Cortex of kidney (tissue), 1 donor: ENCODE measurements at places on chromosomes 2 and 18.

- no peak for DNase-seq
Measured at GRCh38 chr2:240985881-240986786, 12.3 kb upstream of the SNED1 start.

GRCh38 chr2:27833931-27834330 lies 56.3 kb downstream of the RBKS start:
- no peak for DNase-seq

GRCh38 chr2:23772056-23772455 lies 154.9 kb downstream of the ATAD2B start:
- no peak for DNase-seq

DNA sequence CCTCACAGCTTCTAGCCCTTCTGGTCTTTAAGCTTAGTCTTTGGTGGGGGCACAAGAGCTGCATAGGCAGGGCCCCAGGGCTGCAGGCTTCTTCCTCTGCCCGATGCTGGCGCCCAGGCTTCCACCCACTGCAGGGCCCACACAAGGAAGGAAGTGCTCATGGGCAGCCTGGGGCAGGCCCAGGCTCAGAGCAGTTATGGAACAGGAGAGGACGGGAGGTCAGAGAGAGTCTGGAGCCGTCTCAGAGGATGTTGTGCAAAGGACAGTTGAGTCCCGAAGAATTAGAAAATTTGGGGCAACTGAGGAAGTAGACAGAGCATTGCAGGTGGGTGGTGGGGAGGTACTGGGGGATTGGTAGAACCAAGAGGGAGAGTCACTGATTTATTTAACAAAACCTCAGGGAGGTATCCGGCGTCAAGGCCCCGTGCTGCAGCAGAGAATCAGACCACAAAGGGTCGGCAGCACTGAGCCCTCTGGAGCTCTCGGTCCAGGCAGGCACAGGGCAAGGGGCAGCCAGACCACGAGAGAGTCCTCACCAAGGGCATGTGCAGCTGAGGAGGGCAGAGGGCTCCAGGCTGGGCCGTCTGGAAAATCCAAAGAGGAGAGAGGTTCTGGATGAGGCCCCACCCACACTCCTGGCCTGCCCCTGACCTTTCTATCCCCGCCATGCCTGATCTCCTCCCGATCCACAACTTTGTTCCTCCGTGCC lies 110.8 kb upstream of the GLI2 start:
- no peak for DNase-seq

DNA sequence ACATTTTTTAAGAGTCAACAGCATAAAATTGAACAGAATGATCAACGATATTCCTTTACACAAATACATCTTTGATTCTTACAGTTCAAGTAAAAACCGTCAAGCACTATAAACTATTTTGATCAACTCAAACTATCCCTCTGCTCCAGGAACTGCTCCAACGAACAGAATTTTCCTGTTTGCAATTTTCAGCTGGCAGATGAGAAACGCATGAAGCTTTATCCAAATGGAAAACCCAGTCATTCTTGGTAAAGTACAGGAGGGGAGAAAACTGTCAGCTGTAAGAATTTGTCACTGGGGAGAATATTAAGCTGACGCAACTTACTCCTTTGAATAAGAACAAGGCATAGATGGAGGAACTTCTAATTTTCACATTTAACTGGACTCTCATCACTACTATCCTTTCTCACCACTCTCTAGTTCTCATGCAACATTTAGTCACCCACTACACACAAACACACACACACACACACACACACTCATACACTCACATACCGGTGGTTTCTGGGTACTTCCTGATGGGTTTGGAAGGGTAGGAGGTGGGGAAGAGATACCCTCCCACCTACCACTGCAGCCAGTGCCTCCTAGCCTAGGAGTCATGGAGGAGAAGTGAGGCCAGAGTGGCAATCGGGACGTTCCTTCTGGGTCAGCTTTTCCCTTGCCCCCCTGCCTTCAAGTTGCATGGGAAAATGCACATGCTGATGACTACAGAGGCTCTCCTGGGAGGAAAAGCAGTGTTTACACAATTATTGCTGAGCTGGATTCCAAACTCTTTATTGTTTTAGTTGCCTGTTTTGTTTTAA lies 54.0 kb upstream of the SPATS2L start:
- DNase-seq, result no peak

GRCh38 chr2:148721991-148722777 lies 77.6 kb downstream of the EPC2 start:
- DNase-seq, result no peak

- no peak for DNase-seq
Measured at GRCh38 chr18:54223568-54224241, 764 bp downstream of the MBD2 start.

GRCh38 chr2:40435426-40436092 lies 16.3 kb downstream of the SLC8A1 start:
- DNase-seq, result no peak

GRCh38 chr2:203900253-203900652 lies 32.7 kb downstream of the CTLA4 start:
- no peak for DNase-seq

DNA sequence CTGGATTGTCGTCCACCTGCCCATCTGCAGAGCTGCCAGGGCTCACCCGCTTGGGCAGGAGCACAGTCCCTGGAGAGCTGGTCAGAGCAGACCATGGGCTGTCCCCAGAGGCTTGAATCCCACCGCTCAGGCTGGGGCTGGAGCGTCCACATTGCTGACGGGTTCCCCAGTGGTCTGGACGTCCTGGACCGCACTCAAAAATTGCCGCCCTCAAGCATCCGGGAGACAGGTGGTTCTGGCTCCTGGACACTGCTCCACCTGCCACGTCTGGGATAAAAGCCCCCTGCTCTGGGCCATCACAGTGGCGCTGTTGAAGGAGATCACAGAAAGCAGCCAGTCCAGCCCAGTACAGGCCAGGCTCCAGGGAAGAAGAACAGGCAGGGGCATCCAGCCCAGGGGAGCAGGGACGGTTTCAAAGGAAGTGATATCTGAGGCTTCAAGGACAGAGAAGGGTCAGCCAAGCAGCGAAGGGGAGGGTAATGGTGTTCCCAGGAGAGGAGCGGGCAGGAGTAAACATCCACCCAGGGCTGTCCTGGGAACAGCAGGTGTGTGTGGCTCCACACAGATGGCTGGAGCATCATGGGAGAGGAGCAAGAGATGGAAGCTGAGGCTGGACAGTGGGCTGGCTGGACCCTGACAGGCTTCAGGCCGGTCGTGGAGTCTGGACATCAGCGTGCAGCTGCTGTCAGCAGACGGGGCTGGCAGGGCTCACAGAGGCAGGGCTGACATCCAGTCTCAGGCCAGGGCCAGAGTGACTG lies 21.9 kb upstream of the ID2 start:
- no peak for DNase-seq

DNA sequence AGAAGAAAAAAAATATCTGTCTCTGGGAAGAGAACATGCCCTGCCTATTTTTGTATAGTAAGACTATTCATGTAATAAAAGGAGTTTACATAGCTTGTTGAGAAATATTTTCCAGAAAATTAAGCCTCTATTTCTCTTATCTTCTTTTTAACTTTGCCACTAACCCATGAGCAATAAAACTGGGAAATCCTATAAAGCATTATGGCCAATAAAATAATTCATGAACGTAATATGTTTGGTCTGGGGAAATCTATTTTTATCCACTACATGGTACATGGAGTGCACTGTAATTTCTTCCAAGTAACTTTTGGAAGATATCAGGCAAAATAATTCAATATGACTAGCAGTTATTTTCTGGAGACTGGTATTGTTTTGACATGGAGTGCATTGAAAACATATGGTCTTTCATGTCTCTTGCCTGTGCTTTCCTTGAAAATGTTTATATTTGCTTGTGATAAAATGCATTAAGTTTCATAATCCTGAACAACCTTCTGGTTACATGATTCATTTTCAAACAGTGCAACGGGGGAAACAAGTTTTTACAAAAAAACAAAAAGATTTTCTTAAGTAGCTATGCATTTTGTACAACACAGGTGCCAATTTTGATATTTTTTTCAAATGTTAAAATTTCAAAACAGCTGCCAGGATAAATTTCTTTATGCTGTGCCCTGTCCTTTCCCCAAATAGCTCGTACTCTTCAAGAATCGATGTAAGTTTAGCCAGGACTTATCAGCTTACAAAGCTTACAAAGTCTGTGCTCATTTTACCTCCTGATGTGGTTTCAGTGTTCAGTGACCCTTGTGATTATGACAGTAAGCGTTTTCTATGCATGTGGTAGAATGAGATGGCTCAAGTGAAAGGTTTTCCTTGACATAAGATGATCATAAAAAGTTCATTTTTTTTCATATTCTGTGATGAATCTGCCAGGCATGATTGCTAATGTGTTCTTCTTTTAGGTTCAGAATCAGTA lies 194.5 kb downstream of the UBE2E3 start:
- no peak for DNase-seq

DNA sequence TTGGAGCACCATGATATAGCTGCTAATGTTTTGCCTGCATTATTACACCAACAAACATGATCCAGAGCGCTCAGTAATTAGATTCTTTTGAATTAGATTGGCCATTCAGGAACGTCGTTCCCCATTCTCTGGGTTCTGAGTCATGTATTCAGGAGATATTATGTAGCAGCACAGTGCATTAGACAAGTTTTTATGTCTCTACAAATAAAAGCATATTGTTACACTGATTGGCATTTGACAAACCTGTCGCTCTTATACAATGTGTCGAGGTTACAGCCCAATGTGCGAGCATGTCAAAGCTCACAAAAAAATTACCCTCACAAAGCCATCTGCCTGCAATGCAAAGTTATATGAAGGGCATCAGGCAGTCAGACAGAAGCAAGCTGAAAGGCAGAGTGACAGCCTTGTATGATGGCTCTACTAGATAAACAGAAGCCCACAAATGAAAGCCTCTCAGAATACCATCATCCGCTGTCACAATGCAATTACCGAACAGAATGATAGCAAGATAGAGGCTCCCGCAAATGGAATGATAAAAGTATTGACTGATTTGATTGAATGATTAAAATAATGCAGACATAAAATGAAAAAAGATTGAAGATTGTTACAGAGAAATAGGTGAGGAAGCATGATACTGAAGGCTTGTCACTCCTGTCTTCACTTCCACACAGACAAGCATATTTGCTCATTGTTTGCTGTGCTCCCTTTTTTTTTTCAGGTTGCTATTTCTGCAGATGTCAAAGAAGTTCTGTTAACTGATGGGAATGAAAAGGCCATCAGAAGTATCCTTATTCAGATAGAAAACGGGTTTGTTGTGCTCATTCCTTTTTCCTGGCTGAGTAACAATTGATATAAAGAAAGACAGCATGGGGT lies 234.6 kb upstream of the SIX3 start:
- no peak for DNase-seq

GRCh38 chr18:22702806-22703205 lies 230.3 kb upstream of the RBBP8 start:
- no peak for DNase-seq

DNA sequence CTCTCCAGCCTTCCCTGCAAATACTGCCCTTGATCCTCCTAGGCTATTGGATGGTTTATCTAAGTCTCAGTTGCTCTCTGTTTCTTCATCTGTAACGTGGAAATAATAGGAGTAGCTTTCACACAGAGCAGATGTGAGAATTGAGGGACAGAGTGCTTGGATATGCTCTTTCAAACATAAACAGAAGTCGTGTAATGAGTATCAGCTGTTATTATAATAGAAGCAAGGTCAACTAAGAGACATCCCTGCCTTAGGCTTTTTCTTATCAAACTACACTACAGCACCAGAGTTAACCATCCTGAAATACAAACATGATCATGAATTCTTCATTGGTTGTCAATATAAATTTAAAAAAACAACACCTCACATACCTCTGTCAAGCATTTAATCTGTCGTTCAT lies 138.2 kb downstream of the DOK6 start:
- no peak for DNase-seq

- no peak for DNase-seq
Measured at GRCh38 chr2:15220603-15221002, 340.5 kb downstream of the NBAS start.

DNA sequence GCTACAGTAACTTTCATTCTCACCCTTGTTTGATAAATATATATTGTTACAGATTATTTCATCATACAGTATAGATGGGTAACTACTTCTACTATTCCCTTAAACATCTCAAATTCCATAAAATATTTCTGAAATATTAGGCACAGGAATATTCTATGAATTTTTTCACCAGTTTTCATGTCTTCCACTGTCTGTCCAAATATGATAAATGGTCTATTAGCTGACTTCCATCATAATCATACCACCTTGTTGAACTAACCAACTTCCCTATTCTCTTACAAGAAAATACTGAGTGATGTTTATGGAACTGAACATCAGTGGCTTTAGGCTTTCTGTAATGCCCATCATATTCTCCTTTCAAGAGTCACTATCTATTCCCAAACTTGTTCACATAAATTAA lies 82.4 kb downstream of the TRAPPC8 start:
- DNase-seq, result no peak

GRCh38 chr18:23545247-23545789 lies 41.0 kb downstream of the NPC1 start:
- DNase-seq, result no peak

DNA sequence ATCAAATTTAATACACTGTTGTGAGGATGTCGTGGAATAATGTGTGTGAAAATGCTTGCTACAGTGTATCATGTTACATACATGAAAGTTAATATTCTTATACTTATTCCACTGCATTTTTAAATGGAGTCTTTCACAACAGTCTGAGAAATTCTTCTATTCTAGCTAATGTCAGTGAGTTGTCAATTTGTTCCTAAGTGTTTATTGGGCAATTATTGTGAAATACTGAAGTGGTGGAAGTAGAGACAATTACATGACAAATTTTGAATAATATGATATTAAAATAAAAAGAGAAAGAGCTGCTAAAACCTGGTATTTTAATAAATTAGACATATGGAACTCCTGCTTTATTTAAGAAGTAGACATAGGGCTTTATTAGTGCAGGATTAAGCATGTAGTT lies 176.1 kb downstream of the PTPRM start:
- DNase-seq, result no peak

- no peak for DNase-seq
Measured at GRCh38 chr2:176826984-176827668, 385.5 kb upstream of the HNRNPA3 start.

GRCh38 chr18:73340135-73340977 lies 472.6 kb upstream of the NETO1 start:
- no peak for DNase-seq

DNA sequence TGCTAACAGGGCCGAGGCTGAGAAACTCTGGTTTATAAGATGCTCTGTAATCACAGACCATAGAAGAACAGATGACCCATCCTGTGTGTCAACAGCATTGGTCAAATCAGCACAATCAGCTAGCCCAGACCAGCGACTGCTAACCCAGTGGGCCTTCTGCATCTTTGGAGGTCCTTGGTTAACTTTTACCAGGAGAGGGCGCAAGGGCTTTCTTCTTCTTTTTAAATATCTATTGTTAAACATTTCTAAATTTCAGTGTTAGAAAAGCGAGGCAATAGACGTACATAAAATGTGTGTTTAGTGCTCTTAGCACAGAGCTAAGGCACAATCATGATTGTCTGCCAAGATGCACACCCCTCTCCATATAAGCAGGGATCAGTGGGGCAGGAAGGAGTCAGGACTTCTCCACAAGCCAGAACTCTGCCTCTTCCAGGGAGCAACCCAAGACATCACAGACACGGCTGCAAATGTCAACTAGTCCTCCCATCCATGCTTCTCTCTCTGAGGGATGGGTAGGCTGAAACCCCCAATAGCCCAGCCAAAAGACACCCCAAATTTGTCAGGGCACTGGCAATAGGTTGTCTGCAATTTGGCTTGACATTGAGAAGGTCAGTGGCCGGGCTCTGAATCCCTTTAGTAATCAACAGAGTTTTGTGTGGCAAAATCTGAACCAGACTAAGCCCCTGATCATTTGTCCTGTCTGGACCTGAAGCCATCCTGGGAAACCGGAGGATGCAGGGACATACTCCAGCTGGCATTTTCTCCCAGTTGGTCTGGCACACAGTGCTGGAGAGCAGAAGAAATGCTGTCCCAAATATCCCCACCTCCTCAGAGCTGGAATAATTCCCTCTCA lies 188.2 kb downstream of the BCL2 start:
- DNase-seq, result no peak
